ENCODE measurements at places on chromosomes 2 and 18.

- DNase-seq, result no peak
Measured at GRCh38 chr2:26363323-26363722, 16.7 kb upstream of the ADGRF3 start.

DNA sequence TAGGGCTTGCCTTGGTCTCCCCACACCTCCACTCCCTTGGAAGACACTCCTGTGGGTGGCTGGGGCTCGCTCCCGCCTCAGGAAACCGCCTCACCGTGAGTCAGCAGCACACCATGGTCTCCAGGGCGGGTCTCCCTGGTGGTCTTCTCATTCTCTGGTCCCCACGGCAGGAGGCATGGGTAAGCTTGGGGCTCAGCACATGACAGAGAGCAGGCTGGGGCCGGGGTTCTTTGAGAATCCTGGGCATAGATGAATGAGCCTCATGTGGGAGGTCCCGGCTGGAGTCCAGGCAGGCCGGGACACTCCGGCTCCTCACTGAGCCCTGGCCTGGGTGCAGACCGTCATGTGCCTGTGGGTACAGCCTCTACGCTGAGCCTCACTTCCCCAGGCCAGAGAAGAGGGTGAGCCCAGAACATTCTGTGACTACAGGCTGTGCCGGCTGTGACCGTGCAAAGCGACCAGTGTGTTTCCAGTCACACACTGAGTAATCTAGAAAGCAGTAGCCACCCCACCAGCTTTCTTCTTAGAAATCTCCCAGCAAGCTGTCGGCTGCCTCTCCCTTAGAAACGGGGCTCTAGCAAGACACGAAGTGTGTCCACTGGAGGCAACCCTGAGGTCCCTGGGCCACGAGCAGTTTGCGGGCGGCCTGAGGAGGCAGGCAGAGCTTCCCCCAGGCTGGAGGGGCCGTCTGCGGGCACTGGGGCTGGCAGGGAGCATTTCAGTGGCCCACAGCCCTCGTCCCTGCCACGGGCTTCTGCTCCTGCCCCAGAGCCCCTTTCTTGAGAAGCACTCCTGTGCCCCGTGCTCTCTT is 93.1 kb downstream of the RHOB start:
- no peak for DNase-seq

DNA sequence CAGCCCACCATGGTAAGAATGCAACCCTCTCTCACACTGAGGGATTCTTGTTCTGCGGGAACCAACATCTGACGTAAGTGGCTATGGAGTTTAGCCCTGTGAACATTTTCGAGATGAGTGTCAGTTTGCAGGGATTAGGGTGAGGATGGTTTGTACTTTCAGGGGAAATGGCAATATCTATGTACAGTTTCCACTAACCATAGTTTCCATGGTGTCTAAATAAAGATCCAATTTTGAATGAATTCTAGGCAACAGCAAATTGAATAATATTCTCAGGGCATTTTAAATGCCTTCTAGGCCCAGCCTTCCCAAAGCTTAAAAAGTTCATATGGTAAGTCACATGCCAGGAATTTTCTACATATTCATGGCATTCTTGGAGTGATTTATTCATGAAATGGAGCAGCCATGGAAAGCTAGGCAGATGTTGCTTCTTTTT is 105.4 kb upstream of the MMADHC start:
- no peak for DNase-seq

DNA sequence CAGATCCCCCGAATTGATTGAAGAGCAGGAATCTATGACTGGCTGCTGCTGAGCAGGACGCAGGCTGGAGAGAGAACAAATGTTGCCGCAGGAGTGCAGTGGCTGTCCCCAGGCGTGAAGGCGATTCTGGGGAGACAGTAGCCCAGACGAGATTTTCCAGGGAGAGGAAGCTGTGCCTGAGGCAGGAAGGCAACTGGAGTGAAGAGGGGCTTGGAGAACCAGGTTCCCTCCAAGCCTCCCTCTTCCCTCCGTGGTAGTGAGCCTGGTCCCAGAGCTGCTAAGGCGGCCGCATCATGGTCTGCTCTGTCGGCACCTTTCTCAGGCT is 1.3 kb upstream of the NPPC start:
- DNase-seq, result no peak

- no peak for DNase-seq
Measured at GRCh38 chr18:3493501-3494244, 43.7 kb downstream of the TGIF1 start.

DNA sequence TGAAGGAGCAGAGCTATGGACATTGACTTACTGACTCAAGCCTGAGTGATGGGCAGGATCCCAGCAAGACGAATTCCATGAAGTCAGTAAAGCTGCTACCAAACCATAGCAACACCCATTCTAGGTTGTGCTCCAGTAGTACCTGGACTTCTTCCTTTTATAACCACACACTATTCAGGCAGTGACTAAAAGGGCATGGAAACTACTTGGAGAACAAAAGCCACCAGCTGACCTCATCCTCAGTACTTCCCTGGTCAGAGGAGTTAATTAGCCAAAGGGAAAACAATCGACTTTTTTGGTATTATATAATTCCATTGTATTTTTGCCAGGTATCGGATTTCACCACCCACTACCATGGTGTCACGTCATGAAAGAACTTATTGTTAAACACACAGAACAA is 237.1 kb downstream of the TTC32 start:
- DNase-seq, result no peak

GRCh38 chr18:45386041-45386655 is 229.1 kb upstream of the SLC14A2 start:
- DNase-seq, result no peak

All from SK-N-MC (cell line).